ENCODE measurements at places on chromosomes 2 and 18.

DNA sequence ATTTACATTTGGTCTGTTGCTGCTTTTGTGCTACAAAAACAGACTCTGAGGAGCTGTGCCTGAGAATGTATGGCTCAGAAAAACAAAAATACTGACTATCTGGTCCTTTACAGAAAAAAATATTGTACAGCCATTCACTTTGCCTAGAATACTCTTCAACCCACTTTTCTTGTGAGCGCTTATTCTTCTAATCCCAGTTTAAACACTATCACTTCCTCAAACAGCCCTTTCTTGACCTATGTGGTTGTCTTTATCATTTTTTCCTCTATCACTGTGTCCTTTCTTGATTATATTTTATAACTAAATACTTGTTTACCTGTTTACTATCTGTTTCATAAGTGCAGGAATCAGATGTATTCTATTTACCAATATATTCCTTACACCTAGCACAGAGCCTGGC lies 33.5 kb downstream of the CUL3 start:
- no peak for DNase-seq

- DNase-seq, result no peak
Observed at GRCh38 chr2:100367163-100367562, 44.9 kb upstream of the LONRF2 start.

GRCh38 chr18:43642727-43643330 lies 365.5 kb upstream of the SYT4 start:
- DNase-seq, result no peak

GRCh38 chr2:191935247-191935646 lies 88.4 kb upstream of the CAVIN2 start:
- no peak for DNase-seq

GRCh38 chr2:237591141-237591881 lies 777 bp upstream of the RAB17 start:
- DNase-seq, result peak; percentile 69

Data from activated CD4-positive, alpha-beta T cell treated with anti-CD3 and anti-CD28 coated beads, Interleukin-2, amount 10 ng/mL, durations not matched to agents 24 days and 14 days (primary cell).